Activated CD4-positive, alpha-beta memory T cell treated with anti-CD3 and anti-CD28 coated beads, Interleukin-2, amount 10 ng/mL, durations not matched to agents 7 days and 5 days (primary cell): ENCODE measurements at places on chromosomes 16 and 17. TPM values are rescaled to one million over a fixed set of nuclear protein-coding genes. Genes with fewer than 3 reads are reported as not detected.

The KRTAP2-2 gene
- not detected for total RNA-seq

The TRIM47 gene
- 31.9 TPM for total RNA-seq

The PIRT gene
- not detected for total RNA-seq

The PPY gene
- not detected for total RNA-seq

The EIF3C gene
- 415 TPM for total RNA-seq

- H3K27me3 ChIP-seq, result peaks cover 40% of the 10 kb centered on the region
- DNase-seq, result no peak
- no peak overlapping the region for H3K27ac ChIP-seq
- no peak overlapping the region for H3K4me3 ChIP-seq
Measured at GRCh38 chr16:11296706-11297491, 15.8 kb upstream of the PRM1 start.

- DNase-seq, result no peak
- H3K27ac ChIP-seq, result no peak overlapping the region
- H3K36me3 ChIP-seq, result no peaks in the 10 kb centered on the region
- H3K4me3 ChIP-seq, result no peak overlapping the region
- H3K4me1 ChIP-seq, result peaks cover 9% of the 10 kb centered on the region
Measured at GRCh38 chr17:75920045-75920560, 15.4 kb upstream of the MRPL38 start.

- no peaks in the 10 kb centered on the region for H3K36me3 ChIP-seq
- H3K27ac ChIP-seq, result no peak overlapping the region
- no peaks in the 10 kb centered on the region for H3K4me1 ChIP-seq
- DNase-seq, result no peak
- peaks cover 3% of the 10 kb centered on the region for H3K27me3 ChIP-seq
Measured at GRCh38 chr17:76810956-76811355, 57.2 kb upstream of the MGAT5B start.

DNA sequence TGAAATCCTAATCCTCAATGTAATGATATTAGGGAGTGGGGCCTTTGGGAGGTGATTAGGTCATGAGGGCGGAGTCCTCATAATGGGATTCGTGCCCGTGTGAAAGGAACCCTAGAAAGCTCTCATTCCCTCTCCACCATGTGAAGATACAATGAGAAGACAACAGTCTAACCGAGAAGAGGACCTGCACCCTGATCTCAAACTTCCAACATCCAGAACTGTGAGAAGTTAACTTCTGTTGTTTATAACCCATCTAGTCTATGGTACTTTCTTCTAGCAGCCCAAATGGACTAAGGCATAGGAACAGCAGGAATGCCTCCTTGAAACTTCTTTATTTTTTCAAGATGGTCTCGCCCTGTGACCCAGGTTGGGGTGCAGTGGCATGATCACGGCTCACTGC, 24.7 kb downstream of the WSB1 start:
- H3K4me3 ChIP-seq, result no peak overlapping the region
- DNase-seq, result no peak
- H3K36me3 ChIP-seq, result peaks cover 47% of the 10 kb centered on the region
- no peaks in the 10 kb centered on the region for H3K4me1 ChIP-seq
- no peaks in the 10 kb centered on the region for H3K27me3 ChIP-seq

GRCh38 chr16:85882181-85882810, 16.7 kb upstream of the IRF8 start:
- H3K4me1 ChIP-seq, result peaks cover 2% of the 10 kb centered on the region
- no peaks in the 10 kb centered on the region for H3K36me3 ChIP-seq
- H3K4me3 ChIP-seq, result no peak overlapping the region
- H3K27me3 ChIP-seq, result peaks cover 60% of the 10 kb centered on the region

DNA sequence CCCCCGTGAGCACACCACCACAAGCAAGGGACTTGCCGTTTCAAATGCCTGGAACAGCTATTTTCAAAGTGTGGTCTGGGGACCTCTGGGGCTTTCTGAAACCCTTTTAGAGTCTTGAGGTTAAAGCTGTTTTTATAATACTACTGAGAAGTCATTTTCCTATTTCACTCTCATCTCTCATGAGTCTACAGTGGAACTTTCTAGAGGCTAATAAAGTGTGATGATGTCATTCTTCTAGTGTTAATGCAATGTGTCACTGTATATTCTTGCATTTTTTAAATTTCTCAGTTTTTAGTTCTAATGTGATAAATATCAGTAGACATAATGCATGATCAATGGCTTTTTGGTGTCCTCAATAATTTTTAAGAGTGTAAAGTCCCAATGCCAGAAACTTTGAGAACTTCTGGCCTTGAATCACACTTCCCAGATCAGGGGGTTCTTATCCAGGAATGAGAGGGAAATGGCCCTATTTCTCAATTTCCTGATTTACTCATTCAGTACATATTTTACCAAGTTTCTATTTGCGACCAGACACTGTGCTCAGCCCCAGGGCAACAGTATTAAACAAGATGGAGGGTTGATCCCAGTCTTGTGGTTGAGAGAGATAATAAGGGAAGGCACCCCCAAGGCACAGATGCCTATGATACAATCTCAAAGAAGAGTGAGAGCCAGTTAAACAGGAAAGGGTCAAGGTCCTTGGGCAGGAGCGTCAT, 444.0 kb downstream of the HS3ST3B1 start:
- no peak for DNase-seq
- H3K27ac ChIP-seq, result no peak overlapping the region

GRCh38 chr17:35890774-35891155, 10.6 kb upstream of the CCL5 start:
- peaks cover 16% of the 10 kb centered on the region for H3K36me3 ChIP-seq
- H3K4me1 ChIP-seq, result peaks cover 72% of the 10 kb centered on the region
- H3K27me3 ChIP-seq, result no peaks in the 10 kb centered on the region

- DNase-seq, result no peak
- peaks cover 14% of the 10 kb centered on the region for H3K4me1 ChIP-seq
- no peak overlapping the region for H3K27ac ChIP-seq
- H3K4me3 ChIP-seq, result no peak overlapping the region
- H3K36me3 ChIP-seq, result no peaks in the 10 kb centered on the region
- H3K27me3 ChIP-seq, result peaks cover 19% of the 10 kb centered on the region
Measured at GRCh38 chr16:75559564-75560372, 3.7 kb upstream of the TMEM231 start.

GRCh38 chr17:41528959-41529353, 848 bp upstream of the KRT19 start:
- H3K4me1 ChIP-seq, result peaks cover 3% of the 10 kb centered on the region
- no peak overlapping the region for H3K27ac ChIP-seq
- no peak for DNase-seq
- H3K36me3 ChIP-seq, result no peaks in the 10 kb centered on the region
- no peak overlapping the region for H3K4me3 ChIP-seq

GRCh38 chr17:62111562-62112171, 46.6 kb upstream of the MED13 start:
- H3K4me1 ChIP-seq, result peaks cover 3% of the 10 kb centered on the region
- no peak for DNase-seq
- no peak overlapping the region for H3K4me3 ChIP-seq
- H3K36me3 ChIP-seq, result no peaks in the 10 kb centered on the region

GRCh38 chr17:32520737-32521404, 34.1 kb downstream of the CDK5R1 start:
- peaks cover 2% of the 10 kb centered on the region for H3K27me3 ChIP-seq
- no peak for DNase-seq
- peaks cover under 1% of the 10 kb centered on the region for H3K36me3 ChIP-seq
- H3K27ac ChIP-seq, result peak overlapping the region; percentile 95
- H3K4me3 ChIP-seq, result peak overlapping the region; percentile 66
- peaks cover 79% of the 10 kb centered on the region for H3K4me1 ChIP-seq

DNA sequence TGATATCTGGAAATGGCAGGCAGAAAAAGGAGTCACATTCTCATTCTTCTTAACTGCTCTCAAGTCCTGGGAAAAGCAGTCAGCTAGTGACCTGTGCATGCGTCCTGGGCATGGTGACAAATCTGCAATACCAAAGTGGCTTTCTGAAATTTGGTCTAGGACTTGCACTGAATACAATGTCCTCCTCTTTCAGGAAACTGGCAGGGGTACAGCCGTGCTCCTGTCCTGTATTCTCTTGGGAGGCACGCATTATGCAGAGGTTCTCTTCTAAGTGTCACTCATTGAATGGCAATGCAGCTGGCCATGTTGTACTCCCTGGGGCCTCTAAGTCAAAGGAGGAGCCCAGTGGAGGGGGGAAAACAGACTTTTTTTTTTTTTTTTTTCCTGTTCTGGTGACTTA, 10.6 kb downstream of the PHF12 start:
- peaks cover 69% of the 10 kb centered on the region for H3K4me1 ChIP-seq
- no peak overlapping the region for H3K4me3 ChIP-seq
- no peaks in the 10 kb centered on the region for H3K27me3 ChIP-seq
- DNase-seq, result no peak
- no peak overlapping the region for H3K27ac ChIP-seq
- peaks cover 64% of the 10 kb centered on the region for H3K36me3 ChIP-seq

GRCh38 chr16:76524356-76524755, 247.2 kb downstream of the CNTNAP4 start:
- no peak overlapping the region for H3K4me3 ChIP-seq
- H3K27me3 ChIP-seq, result no peaks in the 10 kb centered on the region
- no peaks in the 10 kb centered on the region for H3K36me3 ChIP-seq
- DNase-seq, result no peak
- no peaks in the 10 kb centered on the region for H3K4me1 ChIP-seq
